ENCODE measurements at places on chromosomes 11 and 22. TPM values are rescaled to one million over a fixed set of nuclear protein-coding genes. Genes with fewer than 3 reads are reported as not detected.

Gene MS4A3
- not detected for total RNA-seq

Gene MAJIN
- total RNA-seq = not detected

Gene SLC1A2
- total RNA-seq = 8.1 TPM

Gene DNAJB13
- total RNA-seq = not detected

Gene BTG4
- total RNA-seq = not detected

Gene HBG2
- not detected for total RNA-seq

Data from placental pericyte (primary cell).